ENCODE measurements at places on chromosomes 16 and 17.

- peak; percentile 72 for DNase-seq
Measured at GRCh38 chr16:88792078-88792550, 7.1 kb upstream of the PIEZO1 start.

DNA sequence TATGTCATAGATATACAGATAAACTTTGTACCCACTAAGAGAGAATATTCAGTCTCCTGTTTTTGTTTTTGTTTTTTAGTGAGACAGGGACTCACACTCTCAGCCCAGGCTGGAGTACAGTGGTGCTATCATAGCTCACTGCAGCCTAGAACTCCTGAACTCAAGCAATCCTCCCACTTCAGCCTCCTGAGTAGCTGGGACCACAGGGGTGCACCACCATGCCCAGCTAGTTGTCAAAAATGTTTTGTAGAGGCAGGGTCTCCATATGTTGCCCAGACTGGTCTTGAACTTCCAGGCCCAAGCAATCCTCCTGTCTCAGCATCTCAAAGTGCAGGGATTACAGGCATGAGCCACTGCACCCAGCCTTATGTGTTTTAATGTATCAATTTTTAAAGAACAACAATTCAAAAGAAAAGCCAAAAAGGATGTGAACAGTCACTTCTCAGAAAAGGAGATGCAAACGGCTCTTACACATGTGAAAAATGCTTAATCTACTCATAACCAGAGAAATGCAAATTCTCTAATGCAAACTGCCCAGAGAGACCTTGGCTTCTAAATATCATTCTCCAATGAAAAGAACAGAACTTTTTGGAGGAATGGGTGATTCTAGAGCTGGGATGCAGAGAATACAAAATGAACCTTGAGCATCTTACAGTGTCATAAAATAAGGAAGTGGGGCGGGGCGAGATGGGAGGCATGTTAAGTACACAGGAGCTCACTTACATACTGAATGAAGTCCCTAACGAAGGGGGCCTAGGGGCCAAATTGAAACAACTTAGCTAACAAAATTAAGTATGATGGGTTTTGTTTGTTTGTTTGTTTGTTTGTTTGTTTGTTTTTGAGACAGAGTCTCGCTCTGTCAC, 7.3 kb upstream of the CMTM3 start:
- DNase-seq, result no peak

- DNase-seq, result no peak
Measured at GRCh38 chr17:38898812-38899348, 26.5 kb upstream of the LASP1NB start.

- peak; percentile 90 for DNase-seq
Measured at GRCh38 chr17:36482611-36483504, 3.6 kb upstream of the ZNHIT3 start.

DNA sequence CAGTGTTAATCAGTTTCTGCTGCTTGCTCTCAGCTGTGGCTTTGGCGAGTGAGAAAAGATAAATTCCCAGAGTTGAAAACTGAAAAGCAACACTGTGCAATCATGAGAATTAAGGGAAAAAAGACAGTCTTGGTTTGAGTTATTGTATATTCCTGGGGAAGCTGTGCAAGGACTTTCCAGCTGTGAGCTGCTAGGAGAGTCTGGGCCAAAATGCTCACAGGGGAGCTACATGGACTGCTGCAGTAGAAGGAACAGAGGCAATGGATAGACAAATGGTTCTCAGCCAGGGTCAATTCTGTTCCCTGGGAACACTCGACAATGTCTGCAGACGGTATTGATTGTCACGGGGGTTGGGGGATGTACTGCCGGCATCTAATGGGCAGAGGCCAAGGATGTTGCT, 102.0 kb upstream of the ADAMTS18 start:
- no peak for DNase-seq

GRCh38 chr16:50185005-50185505, 31.9 kb downstream of the TENT4B start:
- no peak for DNase-seq

DNA sequence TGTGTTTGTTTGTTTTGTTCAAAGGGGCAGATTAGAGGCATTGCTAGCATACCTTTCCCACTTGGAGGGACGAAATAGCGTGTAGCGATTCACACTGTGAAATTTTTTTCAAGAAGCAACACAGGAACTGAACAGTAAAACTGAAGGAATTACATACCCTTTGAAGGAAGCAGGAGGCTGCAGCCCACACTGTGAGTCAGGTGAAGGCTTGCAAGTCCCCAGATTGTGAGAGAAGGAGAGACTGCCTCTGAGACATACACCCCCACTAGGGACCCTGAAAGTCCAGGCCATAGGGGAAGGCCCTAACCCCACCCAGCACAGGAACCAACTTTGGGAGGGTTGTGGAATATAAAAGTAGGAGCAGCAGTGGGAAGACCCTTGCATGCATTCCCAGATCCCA, 69.6 kb upstream of the HS3ST3A1 start:
- no peak for DNase-seq

GRCh38 chr16:17633181-17633951, 162.6 kb upstream of the XYLT1 start:
- no peak for DNase-seq

DNA sequence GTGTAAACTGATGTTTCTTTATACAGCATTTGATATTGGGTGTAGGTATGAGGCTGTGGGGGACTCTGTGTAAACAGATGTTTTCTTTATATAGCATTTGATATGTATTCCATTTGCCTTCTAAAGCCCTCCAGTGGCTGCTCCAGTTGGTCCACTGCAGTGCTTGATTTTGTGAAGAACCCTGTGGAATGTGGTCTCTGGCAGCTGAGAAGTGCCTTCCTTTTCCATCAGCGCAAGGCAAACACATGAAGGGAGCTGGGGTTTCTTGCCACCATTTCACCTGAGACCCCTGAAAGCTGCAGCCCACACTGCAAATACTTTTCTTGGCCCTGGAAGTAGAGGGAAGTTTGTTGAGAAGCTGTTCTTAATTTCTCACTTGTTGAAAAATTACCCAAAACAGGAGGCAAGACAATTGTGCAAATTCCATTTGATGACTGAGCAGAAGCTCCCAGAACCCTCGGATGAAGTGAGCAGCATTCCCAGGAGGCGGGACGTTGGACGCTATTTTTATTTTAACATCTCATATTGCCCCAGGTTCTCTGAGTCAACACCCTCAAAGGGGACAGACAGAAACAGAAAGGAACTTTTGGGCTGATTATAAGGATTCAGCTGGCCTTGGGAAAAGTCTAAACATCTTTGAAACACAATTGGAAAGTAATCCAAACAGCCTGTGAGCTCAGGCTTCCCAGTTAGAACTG, 158.5 kb upstream of the RPH3AL start:
- DNase-seq, result no peak

DNA sequence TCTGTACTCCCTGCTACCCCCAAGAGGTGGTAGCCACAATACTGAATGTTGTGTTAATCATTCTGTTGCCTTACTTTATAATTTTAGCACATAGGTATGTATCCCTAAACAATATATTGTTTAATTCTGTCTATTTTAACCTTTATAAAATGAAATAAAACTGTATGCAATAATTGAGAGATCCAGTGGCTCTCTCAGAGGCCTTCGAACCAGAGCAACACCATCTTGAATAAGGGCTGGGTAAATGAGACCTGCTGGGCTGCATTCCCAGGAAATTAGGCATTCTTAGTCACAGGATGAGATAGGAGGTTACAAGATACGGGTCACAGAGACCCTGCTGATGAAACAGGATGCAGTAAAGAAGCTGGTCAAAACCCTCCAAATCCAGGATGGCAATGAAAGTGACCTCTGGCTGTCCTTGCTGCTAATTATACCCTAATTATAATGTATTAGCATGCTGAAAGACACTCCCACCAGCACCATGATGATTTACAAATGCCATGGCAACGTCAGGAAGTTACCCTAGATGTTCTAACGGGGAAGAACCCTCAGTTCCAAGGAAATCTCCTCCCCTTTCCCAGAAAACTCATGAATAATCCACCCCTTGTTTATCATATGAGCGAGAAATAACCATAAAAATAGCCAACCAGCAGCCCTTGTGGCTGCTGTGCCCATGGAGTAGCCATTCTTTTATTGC, 2.0 kb upstream of the CANT1 start:
- DNase-seq, result no peak

DNA sequence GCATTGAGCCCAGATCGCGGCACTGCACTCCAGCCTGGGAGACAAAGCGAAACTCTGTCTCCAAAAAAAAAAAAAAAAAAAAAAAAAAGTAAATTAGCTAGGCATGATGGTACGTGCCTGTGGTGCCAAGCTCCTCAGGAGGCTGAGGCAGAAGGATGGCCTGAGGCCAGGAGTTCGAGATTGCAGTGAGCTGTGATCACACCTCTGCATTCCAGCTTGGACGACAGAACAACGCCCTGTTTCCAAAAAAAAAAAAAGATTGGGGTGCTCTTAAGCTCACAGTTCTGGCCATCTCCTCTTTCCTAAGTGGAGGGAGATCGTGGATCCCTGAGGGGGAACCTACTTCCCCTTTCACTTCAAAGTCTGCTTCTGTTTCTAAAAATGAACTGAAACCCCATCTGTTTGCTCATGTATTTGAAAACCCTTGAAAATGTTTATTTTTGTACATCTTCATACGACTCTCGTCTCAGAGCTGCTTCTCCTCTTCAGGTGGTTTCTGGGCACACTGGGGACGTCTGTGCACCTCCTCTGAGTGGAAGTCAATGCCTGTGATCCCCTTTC, 138.8 kb downstream of the PRKCA start:
- DNase-seq, result no peak

DNA sequence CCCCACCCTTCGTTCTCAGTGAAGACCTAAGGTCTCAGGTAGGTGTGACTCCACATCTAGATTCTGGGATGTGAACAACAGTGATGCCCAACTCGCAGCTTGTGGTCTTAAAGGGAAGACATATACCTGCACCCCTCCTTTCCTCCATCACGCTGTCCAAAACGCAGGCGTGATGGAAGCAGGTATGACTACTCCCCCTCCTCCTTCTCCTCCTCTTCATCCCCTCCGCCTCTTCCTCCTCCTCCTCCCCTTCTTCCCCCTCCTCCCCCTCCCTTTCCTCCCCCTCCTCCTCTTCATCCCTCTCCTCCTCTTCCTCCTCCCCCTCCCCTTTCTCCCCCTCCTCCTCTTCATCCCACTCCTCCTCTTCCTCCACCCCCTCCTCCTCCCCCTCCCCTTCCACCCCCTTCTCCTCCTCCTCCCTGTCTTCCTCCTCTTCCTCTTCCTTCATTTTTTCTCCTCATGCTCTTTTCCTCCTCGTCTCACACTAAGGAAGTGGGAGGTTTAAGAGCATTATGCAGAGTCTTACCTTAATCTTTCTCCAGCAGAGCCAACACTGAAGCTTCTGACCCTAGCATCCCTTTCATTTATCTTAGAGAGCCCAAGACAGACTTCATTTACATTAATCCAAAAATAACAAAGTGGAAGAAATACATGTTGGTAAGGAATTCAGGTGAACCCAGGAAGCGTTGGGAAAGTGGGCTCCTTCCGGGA, 352.5 kb downstream of the FOXL1 start:
- DNase-seq, result no peak

DNA sequence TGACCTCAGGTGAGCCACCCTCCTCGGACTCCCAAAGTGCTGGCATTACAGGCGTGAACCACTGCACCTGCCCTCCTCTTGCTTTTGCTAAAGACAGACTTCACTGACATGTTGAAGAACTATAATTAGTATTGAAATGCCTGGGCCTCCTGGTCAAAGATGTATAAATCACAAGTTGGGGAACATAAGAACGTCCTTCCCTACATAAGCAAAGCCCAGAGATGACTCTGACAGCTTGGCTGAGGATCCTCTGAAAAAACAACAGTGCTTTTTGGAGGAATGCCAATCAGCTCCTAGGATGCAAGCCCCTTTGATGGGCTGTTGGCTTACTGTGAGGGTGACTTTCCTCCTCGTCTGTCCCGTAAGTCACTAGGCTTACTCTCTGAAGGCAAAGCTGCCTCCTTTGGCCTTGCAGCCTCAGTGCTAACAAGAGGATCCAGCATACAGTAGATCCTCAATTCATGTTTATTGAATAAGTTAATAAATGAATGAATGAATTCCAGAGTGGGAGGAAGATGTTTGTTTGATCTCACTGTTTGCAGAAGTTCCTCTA, 6.3 kb downstream of the APOH start:
- DNase-seq, result no peak

GRCh38 chr16:29734786-29735185, 11.0 kb downstream of the C16orf54 start:
- DNase-seq, result no peak

GRCh38 chr17:61496957-61497653, 44.9 kb downstream of the TBX4 start:
- DNase-seq, result no peak

DNA sequence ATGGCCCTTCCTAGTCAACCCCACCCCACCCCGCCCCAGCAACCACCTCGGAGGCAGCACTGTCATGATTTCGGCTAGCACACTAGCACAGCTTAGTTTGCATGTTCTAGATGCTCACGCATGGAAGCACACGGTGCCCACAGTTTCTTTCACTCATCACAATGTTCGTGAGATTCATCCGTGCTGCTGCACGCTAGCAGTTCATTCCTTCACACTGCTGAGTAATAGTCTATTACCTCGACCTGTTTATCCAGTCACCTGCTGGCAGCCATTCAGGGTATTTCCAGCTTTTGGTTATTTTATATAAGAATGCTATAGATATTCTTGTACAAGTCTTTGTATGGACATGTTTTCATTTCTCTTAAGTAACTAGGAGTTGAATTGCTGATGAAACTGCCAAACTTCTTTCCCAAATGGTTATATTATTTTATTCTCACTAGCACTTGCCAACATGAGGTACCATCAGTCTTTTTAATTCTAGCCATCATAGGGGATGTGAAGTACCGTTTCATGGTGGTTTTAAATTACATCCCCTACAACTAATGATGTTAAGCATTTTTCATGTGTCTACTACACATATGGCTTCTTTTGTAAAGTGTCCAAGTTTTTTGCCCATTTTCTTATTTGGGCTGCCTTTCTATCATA, 75.7 kb downstream of the CYTH1 start:
- no peak for DNase-seq

- DNase-seq, result peak; percentile 20
Measured at GRCh38 chr16:86994651-86995171, 322.5 kb downstream of the C16orf95 start.

DNA sequence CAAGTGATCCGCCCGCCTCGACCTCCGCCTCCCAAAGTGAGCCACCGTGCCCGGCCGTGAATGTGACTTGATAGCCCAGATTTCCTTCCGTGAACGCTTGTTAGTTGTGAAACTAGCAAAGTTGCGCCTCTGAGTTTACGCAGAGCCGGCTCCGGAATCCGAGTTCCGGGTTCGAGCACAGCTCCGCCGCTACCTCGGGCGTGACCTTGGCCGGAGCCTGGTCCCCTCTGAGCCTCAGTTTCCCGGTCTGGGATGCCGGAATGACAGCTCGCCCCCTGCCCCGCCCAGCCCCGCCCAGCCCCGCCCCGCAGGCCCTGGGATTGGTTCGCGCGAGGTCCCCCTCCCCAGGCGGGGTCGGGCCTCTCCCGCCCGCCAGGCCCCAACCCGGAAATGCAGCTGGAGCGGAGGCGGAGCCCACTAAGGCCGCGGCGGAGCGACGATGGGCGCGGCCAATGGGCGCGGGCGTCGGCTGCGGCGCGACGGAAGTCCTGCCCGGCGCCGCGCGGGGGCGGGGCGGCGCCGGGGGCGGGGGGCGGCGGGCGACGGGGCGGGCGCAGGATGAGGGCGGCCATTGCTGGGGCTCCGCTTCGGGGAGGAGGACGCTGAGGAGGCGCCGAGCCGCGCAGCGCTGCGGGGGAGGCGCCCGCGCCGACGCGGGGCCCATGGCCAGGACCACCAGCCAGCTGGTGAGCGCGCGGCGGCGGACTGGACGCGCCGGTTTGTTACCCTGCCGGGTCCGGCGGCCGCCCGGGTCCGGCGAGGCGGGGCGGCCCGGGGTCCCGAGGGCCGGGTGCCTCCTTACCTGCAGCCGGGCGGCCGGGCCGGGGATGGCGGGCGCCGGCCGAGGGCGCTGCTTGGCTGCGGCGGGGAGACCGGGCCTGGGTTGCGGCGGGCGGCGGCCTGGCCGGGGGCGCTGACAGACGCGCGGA, at the start of gene PDPK1:
Gene PDPK1 (plus strand): TSS at position 571 of the 929 bp plus-strand sequence. CDS start 92 bp downstream, at position 663.
- DNase-seq, result peak; percentile 94

GRCh38 chr16:50310308-50311133, 44.2 kb downstream of the ADCY7 start:
- no peak for DNase-seq
